ENCODE measurements at places on chromosomes 2 and 18. TPM values are rescaled to one million over a fixed set of nuclear protein-coding genes. Genes with fewer than 3 reads are reported as not detected.
A peak's percentile ranks its signal among the peaks of the same experiment; 100 is the strongest.

The IDH1 gene
- 25.9 TPM for total RNA-seq

The TMEM17 gene
- total RNA-seq: not detected

The DNAJB2 gene
- total RNA-seq: 117 TPM

The PECR gene
- 20.6 TPM for total RNA-seq

The PFN4 gene
- total RNA-seq: not detected

The SPP2 gene
- not detected for total RNA-seq

DNA sequence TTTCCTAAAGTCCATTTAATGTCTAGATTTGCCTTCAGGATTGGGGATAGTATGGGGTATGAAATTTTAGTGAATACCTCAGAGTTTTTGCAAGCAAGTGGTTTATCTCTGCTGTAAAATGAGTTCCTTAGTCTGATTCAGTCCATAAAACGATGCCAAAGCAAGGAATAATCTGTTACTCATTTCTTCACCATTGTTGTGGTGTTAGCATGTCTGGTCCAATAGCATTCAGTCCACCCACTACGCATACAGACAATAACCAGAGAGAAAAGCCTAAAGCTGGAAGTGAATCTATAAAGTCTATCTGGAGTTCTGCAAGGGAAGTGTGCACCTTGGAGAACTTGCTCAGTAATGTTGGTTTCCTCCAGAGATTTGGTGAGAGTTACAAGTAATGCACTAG lies 12.9 kb upstream of the DPP4 start:
- DNase-seq: no peak

GRCh38 chr2:214750529-214750928 lies 59.0 kb downstream of the BARD1 start:
- no peak for DNase-seq

GRCh38 chr2:163593982-163594381 lies 141.8 kb downstream of the FIGN start:
- no peak for DNase-seq

DNA sequence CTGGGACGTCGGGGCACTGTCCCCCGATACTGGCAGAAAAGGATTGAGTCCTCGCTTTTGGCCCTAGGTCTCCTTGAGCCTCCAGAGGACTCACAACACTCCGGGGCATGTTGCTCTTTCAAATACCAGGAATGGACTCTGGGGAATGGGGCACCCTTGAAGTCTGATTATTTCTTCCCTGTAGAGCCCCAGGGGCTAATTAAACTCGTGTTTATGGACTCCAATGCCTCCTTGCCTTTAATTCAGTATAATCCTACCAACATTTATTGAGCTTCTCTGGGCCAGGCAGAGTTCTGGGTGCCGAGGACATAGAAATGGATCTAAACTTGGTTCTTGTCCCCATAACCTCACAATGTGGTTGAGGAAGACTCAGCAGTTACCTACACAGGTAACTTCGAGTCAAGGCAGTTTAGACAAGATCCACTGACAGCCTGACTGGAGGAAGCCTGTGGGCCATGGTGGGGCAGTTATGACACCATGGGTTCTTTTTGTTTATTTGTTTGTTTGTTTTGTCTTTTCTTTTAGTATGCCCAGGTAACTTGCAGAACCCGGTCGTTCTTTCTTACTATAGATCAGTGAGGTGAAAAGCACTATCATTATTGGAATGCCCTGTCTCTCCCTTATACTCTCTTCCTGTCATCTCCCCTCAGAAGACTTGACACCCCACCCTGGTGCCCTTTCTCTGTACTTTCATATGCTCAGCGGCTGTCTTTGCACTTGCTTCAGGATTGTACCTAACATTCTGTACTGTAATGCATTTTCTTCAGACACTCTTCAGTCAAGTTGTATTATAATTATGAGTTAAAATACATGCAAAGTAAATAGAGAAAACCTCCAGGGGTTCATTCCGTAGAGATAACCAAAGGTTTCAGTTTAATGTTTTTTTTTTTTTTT lies 3.2 kb downstream of the CFLAR start:
- DNase-seq: peak; percentile 29

- no peak for DNase-seq
Observed at GRCh38 chr2:219499058-219499307, 292 bp downstream of the GMPPA start.

DNA sequence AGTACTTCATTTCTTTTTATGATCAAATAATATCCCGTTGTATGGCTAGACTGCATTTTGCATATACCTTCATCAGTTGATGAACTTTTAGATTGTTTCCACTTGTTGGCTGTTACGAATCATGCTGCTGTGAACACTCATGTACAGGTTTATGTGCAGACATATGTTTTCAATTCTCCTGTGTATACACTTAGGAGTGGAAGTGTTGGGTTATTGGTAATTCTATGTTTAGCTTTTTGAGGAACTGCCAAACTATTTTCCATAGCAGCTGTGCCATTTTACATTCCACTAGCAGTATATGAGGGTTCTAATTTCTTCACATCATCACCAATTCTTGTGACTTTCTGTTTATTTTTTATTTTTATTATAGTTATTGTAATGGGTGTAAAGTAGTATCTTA lies 32.1 kb upstream of the LCLAT1 start:
- DNase-seq: no peak

- no peak for DNase-seq
Observed at GRCh38 chr2:68700560-68700959, 34.1 kb upstream of the ARHGAP25 start.

DNA sequence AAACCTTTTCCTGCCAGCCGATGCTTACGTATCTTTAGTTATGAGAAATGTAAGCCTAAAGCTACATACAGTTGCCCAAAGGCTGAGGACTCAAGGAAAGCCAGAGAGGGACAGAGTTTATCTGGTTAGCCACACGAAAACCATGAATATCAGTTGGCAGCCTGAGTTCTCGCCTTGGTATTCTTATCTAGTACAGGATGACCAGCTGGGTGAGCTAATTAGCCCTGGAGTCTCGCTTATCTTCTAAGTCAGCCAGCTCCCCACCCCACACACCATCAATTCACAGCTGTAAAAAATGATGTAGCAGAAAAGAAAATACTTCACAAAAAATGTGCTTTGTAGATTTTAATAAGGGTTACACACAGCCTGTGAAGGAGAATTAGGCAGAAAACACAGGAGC lies 617.5 kb upstream of the SOX11 start:
- no peak for DNase-seq

Data from CD4-positive, alpha-beta memory T cell (primary cell).